ENCODE measurements at places on chromosomes 3 and 15.

DNA sequence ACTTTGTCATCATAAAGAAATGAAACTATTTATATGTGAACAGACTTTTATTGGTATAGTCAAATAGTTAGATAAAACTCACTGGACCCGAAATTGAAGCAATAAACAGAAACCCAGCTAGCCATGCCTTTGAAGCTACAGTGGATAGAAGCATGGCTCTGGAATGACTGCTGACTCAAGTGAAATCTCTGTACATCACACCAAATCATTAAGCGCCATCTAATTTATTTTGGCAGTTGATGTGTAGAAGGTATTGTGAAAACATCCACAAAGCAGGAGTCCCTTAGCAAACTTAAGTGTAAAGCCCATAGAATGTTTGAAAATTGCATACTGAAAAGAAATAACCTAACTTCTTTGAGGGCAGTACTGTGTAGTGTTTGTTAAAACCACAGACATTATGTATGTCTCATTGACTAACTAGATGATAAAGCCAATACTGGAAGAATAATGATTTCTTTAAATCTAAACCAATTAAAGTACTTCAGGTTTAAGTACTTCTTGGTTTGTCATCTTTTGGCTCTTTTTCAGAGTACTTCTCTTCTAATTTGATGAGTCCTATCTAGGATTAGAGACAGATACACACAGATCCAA lies 42.8 kb upstream of the FBXL22 start:
- no peak for DNase-seq

DNA sequence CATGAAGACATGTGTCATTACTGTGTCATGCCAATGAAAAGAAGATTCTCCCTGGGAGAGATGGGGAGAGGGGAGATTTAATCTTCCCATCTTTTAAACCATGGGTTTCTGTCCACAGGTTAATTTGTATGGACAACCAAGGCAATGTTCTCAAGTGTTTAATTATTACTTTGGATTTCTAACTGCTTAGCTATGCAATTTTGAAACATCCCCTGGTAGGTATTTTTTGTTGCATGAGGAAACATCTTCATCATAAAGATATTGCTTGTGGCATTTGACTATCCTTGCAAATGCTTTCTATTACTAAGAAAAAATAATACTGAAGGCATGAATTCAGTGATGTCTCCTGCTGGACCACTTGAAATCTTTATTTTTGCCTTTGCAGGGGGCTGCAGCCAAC lies 326.6 kb upstream of the TPM1 start:
- no peak for DNase-seq

GRCh38 chr3:119660474-119661440 lies at the start of gene POPDC2:
Gene POPDC2 (minus strand): TSS chr3:119660589. CDS start chr3:119660423, 166 bp downstream.
- no peak for DNase-seq

- no peak for DNase-seq
Measured at GRCh38 chr15:40249477-40250303, 10.8 kb downstream of the PAK6 start.

GRCh38 chr3:105826778-105827634 lies 41.8 kb downstream of the CBLB start:
- DNase-seq, result no peak

GRCh38 chr3:185950728-185951127 lies 12.9 kb upstream of the TRA2B start:
- DNase-seq, result no peak

DNA sequence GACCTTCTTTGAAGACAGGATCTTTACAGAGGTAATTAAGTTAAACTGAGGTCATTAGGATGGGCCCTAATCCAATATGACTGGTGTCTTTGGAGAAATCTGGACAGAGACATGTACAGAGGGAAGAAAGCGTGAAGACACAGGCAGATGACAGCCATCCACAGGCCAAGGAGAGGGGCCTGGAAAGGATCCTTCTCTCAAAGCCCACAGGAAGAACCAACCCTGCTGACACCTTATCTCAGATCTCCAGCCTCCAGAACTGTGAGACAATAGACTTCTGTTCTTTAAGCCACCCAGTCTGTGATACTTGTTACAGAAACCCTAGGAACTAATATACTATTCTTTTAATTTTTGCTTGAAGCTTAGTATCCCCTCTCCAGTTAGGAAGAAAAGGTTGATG lies 74.2 kb downstream of the WDR76 start:
- no peak for DNase-seq

- DNase-seq, result no peak
Measured at GRCh38 chr3:30658328-30659052, 52.1 kb downstream of the TGFBR2 start.

GRCh38 chr3:34279901-34280300 lies 481.5 kb downstream of the PDCD6IP start:
- no peak for DNase-seq

DNA sequence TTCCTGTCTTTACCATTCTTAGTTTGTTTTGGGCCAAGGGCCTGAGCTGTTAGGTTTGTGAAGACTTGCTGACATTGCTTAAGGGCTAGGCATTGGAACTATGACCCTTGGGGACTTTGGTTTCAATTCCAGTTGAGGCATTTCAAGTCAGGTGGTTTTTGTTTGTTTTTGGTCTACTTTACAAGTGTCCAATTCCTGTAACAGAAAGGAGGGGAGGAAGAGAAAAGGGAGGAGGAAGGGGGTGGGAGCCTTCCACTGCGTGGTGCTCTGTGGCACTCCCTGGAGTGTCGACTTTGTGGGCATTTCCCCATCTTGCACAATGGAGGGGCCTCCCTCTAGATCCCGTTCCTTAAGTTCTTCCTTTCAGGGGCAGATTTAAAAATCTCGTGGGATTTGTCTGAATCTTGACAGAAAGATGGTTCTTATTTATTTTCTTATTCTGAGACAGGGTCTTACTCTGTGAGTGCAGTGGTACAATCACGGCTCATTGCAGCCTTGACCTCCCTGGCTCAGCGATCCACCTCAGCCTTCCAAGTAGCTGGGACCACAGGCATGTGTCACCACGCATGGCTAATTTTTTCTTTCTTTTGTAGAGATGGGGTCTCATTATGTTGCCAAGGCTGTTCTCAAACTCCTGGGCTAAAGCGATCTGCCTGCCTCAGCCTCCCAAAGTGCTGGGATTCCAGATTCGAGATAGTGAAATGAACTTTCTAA lies 59.5 kb upstream of the RYK start:
- no peak for DNase-seq

- no peak for DNase-seq
Measured at GRCh38 chr15:67760901-67761300, 64.4 kb upstream of the SKOR1 start.

- no peak for DNase-seq
Measured at GRCh38 chr3:186670155-186670554, 4.3 kb downstream of the HRG start.

DNA sequence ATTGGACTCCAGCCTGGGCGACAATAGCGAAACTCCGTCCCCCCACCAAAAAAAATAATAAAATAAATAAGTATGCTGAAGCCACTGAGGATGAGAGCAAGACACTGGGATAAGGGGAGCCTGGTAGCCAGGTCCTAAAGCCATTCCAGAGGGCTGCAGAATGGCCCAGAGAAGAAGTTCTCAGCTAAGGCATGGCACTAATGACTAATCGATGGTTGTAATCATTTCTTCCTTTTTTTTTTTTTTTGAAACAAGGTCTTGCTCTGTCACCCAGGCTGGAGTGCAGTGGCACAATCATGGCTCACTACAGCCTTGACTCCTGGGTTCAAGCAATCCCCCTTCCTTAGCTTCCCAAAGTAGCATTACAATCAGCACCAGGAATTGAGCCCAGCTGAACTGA lies 25.6 kb upstream of the ZNF774 start:
- no peak for DNase-seq

DNA sequence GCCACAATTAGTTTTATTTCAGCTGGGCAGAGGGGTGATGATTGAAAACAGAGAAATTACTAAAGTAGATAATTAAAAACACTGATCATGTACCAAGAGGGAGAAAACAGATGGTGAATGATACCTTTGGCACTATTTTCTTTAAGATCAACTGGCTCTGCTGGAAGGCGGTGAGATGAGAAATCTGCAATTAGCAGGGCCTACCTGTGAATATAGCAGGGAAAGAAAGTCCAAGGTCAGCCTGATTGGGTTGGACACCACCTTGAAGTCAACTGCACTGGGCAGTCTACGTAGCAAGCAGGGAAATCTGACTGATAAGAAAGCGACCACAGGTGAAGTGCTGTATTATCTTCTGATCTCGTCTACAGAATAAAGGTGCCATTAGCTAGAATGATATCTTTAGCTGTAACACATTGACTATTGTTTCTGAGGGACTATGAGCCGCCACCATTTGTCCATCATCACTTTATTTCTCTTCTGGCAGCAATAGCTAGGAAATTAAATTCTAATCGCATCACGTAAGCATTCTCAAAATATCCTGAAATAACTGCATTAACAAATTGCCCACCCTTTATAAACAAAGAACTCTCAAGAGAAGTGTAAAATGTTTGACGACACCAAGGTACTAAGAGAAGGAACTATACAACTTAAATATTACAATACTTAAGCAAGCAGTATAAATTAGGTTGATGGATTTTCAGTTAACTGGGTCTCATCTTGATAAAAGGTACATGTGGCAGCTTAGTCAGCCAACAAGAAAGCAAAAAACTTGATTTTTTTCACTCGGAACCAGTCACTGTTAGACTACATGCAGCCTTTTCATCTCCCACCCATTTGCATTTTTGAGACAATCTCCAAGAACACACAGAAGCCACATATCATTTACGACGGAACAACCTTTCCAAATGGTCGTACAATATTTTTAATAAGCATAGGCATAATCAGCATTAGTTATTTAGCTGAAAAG lies 1.3 kb downstream of the NEDD4 start:
- DNase-seq, result no peak

DNA sequence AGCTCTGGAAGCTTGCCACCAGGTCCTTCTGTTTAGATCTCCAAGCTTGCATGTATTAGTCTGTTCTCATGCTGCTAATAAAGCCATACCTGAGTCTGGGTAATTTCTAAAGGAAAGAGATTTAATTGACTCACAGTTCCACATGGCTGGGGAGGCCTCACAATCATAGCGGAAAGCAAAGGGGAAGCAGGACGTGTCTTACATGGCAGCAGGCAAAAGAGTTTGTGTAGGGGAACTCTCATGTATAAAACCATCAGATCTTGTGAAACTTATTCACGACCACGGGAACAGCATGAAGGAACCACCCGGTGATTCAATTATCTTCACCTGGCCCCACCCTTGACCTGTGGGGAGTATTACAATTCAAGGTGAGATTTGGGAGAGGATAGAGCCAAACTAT lies 147.0 kb upstream of the PROK2 start:
- DNase-seq, result no peak

GRCh38 chr3:45168451-45168850 lies 22.3 kb upstream of the CDCP1 start:
- DNase-seq, result no peak

DNA sequence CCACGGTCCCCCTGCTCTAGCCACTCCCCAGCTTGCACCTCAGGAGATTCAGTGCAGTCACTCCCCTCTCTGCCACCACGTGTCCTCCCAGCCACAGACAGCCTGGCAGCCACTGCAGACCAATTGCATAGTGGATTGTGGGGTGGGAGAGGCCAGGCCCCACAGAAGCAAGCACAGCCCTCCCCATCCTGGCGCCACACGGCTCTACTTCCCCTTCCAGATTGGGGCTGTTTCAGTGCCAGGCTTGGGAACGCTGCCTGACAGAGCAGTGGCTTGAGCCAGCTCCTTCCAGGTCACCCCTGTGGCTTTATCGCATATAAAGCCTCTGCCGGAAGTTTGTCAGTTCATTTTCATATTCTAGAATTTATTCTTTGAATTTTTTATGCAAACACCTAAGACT lies 90.7 kb downstream of the TMEM266 start:
- DNase-seq, result no peak

DNA sequence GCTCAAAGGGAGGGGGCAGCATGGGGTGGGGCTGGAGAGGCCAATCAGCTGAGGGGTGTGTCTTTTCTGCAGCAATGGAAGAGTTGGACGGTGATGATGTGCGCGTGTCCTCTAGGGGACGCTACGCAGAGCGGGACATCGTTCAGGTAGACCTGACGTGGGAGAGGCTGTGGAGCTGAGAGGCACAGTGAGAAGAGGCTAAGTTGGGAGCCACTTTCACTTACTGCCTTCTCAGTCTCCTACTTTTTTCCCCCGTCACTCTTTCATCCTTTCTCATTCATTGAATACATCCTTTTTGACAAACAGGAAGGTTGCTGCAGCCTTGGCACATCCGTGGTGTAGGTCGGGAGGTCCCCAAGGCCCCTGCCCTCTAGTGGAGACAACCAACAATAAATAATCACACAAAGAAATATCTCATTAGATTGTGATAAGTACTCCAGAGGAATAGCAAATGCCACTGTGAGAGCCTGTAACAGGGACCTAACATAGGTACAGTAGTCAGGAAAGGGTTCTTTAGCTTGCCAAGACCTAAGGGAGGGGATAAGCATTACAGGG lies 4.4 kb upstream of the BRPF1 start:
- DNase-seq, result peak; percentile 28

- no peak for DNase-seq
Measured at GRCh38 chr3:87546216-87546615, 269.8 kb upstream of the POU1F1 start.

DNA sequence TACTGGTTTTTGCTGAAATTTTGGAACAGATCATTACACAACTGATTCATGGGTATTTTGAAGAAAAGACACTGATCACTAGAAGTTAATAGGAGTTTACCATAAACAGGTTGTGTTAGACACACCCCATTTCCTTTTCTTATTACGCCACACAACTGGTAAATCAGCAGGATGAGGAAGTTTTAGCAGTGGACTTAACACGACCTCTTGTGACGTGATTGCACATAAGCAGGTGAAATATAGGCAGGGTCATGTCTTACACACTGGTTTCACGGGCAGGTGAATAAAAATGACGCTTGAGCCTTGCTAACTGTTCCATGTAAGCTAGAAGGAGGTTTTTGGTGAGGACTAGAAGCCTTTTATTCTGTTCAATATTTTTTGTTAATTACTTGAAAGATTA lies 27.1 kb upstream of the TPRG1 start:
- DNase-seq, result no peak

GRCh38 chr15:98439523-98439942 lies 208.8 kb upstream of the IGF1R start:
- DNase-seq, result no peak

DNA sequence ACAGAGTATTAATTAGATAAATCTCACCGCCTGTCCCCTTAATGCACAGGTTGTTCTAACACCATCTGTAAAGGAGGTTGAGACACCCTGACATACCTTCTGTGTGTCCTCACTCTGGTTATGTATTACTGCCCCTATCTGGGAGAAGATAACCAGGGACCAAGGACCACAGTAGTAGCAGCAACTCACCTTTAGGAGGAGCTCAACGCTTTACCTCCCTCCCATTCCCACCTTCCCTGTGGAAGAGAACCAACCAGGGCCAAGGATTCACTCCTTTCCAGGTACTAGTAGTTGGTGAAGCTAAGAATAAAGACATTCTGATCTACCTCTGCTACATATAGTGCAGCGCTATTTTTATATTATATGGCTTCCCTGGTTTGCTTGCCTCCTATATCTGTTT lies 232.6 kb downstream of the MEX3B start:
- no peak for DNase-seq

GRCh38 chr15:25568751-25569150 lies 129.9 kb upstream of the UBE3A start:
- DNase-seq, result no peak

- no peak for DNase-seq
Measured at GRCh38 chr15:72319360-72319984, 485 bp downstream of the CELF6 start.

All from activated CD4-positive, CD25-positive, alpha-beta regulatory T cell treated with anti-CD3 and anti-CD28 coated beads, Interleukin-2, amount 50 U/mL, for 16 hours (primary cell).